ENCODE measurements at places on chromosomes 11 and 22. TPM values are rescaled to one million over a fixed set of nuclear protein-coding genes. Genes with fewer than 3 reads are reported as not detected.

- no peak for DNase-seq
Observed at GRCh38 chr11:15867871-15868270, 488.5 kb downstream of the SOX6 start.

The EMID1 gene
- 7.1 TPM for total RNA-seq

The SMTN gene
- total RNA-seq: 25.5 TPM

The MYRF gene
- 43.9 TPM for total RNA-seq

DNA sequence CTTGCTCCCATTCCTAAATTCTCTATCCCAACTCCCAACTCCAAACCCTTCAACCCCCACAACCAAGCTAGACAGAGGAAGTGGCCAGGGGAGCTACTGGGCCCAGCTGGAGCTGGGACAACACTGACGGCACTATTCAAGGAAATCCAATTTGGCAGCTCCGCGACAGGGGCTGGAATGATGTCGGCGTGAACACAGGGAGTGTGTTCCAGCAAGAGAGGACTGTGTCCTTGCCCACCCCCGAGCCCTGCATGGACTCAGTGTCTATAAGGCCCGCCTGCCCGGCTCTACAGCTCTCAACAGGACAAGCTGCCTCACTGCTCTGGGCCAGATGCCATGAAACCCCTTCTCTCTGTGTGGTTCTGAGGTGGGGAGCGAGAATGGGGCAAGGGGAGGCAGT is 11.3 kb downstream of the PCSK7 start:
- peak; percentile 52 for DNase-seq

The FOLH1 gene
- total RNA-seq: not detected

DNA sequence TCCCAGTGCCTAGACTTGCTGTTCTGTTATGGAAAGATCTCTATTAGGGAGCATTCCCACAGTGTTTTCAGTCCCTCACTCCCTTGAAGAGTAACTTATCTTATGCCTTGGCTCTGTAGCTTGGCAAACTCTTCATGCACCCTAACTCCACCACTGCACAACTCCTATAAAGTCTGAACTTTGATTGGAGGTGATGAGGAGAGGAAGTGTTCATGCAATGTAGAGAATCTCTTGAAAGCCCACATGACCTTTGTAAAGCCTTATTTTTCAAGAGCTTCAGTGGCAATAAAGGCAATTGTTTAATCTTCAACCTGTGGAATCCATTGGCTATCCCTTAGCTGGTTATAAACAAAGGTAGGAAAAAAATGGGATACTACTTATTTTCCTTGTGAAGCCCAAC is 176.2 kb downstream of the ETS1 start:
- DNase-seq: no peak

DNA sequence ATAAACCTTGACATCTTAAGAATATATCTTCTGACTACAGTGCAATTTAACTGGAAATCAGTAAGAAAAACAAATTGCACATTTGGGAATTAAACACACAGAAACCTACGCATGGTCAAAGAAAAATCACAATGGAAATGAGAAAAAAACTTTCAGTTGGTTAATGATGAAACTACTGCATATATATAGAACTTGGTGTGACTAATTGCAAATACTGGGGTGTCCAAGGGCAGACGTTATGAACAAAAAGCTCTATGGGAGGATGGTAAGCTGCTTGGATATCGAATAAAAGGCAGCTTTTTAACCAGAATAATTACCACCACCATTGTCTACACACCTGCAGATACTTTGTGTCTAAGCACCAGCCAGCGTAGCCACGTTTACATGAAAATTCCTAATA is 791 bp downstream of the GDPD4 start:
- DNase-seq: no peak

- DNase-seq: no peak
Observed at GRCh38 chr11:45031912-45032519, 81.3 kb upstream of the TP53I11 start.

- no peak for DNase-seq
Observed at GRCh38 chr11:44301564-44302271, 8.2 kb downstream of the ALX4 start.

- no peak for DNase-seq
Observed at GRCh38 chr11:128269466-128269865, 317.9 kb downstream of the ETS1 start.

DNA sequence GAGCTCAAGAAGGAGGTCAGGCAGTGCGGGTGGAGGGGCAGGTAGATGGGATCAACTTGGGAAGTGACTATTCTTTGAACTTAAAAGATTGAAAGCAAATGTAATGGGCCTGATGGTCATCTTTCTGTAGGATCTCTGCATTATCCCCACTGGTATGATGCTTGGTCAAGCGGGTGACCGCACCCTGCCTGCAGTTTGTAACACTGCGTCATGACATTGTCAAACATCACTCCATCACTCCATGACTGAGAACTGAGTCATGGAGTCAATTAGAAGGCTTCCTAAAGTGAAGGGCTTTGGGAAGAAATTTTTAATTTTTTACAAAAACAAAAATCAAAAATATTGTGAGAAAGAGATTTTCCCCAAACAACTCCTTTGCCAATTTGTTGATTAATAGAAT is 62.4 kb upstream of the BMAL1 start:
- DNase-seq: no peak

DNA sequence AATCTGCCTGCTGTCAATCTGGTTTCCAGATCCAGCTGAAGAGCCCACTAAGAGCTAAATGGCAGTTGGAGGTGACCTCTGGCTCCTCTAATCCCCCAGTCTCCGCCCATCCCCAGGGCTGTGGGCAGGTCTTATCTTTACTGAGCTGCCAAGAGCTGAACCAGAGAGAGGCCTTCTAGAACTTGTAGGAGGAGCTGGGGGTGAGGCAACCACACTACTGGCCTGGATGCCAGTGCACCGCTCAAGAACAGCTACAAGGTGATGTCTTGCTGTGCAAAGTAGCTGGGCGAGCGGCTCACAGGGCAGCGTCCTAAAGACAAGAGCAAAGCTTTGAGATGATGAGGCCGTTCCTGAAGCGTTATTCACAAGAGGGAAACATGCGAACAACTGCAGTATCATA is 374.6 kb downstream of the CTTN start:
- DNase-seq: no peak

DNA sequence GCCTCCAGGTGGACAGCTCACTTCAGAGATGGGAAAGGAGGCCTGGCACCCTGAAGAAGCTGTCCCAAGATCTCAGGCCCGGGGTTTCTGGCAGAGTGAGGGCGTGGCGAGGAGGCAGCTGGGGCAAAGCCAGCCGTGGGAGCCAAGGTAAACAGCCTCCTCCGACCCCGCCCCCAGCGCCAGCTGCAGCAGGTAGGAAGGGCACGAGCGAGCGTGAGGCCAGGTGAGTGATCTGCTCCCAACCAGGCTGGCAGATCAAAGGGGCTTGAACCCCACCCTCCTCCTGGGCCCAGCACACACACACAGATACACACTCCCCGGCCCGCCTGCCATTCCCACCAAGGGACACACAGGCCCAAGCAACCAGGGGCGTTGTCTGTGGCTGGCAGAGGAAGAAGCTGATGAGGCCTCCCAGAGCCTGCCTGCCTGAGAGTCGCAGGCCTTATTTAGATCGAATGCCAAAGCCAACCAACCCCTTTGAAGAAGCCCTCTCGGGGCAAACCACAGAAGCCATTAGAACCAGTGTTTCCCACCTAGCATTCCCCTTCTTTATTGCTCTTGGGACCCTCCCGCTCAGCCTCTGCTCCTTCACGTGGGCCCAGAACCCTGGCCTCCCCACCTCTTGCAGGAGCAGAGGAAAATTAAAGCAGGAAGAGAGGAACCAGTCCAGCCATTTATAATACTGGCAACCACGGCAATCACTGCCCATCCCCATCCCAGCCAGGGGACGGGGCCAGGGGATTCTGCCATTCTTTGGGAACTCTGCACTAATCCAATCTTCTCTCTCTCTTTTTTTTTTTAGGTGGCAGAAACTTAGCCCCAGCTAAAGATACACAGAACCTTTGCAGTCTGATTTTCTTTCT is 5.0 kb downstream of the PDGFB start:
- DNase-seq: peak; percentile 91

DNA sequence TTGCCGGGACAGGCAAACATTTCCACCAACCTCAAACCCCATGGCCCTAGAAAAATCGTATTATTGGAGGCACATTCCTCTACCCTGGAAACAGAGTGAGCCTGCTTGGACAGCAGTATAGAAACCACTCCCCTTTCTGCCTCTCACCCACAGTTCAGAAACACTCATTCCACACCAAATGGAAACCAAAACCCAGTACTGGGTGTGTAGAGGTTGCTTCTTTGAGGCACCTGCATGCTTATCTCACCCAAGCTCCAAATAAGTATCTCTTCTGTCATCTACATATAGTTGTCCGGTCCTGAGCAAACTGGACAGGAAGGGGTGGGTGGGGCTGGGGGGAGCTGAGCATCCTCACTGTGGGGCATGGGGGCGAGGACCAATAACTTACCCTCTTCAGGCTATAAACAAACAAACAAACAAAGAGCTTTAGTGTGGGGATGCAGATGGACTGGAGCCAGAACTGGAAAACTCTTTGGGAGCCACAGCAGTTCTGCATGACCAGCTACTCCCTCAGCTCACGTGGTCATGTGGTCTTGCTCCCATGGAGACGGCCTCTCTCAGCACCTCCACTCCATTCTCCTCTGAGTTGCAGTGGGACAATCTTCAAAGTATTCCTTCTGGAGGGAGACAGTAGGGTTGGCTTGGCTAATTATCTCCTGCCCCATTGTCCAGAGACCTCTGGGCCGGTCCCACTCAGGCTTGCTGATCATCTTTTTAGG is 1.0 kb upstream of the PLAAT2 start:
- no peak for DNase-seq

DNA sequence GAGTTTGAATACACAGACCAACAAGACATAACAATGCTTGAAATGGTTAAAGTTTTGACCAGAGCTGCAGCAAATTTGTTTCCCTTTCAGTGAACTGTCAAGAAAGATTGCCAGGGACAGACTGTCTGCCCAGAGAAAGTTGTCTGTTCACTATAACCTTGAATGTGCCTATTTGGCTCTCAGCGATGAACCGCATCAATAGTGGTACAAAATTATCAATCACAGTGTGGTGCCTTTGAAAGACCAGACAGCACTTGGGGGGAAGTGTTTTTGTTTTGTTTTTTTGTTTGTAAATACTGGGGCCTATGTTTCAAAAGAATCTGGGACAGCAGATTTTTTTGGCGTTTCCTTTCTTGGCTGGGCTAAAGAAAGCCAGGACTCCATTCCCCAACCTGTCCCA is 123.1 kb downstream of the CD44 start:
- no peak for DNase-seq

The CABP4 gene
- total RNA-seq: 0.58 TPM

DNA sequence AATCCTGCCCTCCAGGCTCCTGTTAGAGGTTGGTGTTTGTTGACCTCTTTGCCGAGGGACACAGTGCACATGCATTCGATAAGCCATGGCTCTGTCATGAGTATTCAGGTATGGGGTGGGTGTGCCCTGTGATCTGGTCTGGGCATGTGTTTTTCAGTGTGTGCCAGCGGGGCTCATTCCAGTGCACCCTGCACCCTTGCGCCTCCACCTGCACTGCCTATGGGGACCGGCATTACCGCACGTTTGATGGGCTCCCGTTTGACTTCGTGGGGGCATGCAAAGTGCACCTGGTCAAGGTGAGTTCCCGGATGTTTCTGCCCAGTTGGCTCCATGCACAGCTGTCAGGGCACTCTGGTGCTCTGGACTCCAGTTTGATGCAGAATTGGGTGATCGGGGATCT is 44.2 kb downstream of the OTOG start:
- no peak for DNase-seq

The KRTAP5-8 gene
- total RNA-seq: 0.14 TPM

DNA sequence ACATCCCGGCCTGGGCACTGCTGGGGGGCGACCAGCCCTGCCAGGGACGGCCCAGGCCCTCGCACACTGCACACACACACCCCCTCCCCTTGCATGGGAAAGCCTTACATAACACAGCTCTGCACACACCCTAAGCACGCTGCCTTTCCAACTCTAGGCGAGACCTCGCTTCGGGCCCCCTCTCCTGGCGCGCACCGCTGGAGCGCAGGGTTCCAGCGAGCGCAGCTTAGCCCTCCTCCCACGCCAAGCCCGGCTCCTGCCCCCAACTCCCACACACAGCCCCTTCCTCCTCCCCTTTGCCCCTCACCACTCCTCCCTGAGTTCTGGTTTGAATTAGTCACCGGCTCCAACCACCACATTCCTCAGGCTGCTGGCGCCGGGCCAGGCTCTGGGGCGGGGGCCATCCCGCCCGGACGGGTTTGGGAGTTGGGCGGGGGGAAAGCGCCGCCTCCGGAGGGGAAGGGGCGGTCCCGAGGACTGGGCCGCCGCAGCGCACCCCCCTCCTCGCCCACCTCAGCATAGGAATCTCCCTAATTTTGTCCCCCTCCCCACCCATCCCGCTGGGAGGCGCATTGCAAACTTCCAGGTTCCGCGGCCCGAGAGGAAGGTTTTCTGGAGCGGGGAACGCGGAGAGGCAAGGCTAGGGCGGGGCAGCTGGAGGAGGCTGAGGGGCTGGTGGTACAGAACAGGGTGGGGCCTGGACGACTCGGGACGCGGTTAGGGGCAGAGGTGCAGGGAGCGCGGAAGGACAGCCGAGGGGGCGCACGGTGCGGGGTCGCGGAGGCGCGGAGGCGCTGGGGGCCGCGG is 966 bp downstream of the AHNAK start:
- peak; percentile 93 for DNase-seq

The ANO9 gene
- 16.6 TPM for total RNA-seq

DNA sequence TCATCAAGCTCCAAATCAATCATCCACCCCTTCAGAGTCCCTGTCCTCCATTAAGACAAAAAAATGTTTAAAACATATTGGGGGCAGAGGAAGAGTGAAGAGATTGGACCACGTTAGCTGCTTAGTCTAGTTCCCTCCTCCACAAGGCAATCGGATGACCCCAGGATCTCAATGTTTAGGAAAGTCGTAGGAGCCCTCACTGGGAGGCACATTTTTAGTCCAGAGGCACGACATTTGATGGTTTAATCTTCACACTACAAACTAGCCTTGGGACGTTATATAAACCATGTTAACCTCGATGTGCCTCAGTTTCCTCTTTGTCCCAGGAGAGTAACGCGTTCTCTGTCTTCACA is 588 bp upstream of the FAT3 start:
- no peak for DNase-seq

DNA sequence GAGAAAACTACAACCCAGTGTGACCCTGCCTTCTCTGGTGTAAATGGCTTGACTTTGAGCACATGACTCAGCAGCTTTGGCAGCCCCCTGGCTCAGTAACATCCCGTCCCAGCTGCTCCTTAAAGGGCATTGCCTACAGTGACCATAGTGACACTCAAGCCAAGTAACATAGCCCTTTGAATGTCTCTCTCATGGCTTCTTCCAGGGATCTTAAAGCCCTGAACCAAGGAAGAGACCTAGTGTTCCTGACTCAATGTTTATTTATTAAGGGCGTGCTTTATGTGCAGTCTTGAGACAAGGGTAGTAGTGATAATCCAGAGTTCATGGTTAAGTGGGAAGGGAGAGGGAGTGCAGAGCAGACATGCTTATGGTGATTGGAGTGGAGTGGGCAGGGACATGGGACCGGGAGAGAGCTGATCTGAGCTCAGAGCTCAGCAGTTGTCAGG is 125.7 kb downstream of the PARVA start:
- DNase-seq: no peak
